CD8-positive, alpha-beta memory T cell (primary cell): ENCODE measurements at places on chromosomes 11 and 22.

- no peak overlapping the region for H3K27ac ChIP-seq
- no peak for DNase-seq
- H3K27me3 ChIP-seq, result no peaks in the 10 kb centered on the region
- no peaks in the 10 kb centered on the region for H3K4me1 ChIP-seq
- H3K36me3 ChIP-seq, result no peaks in the 10 kb centered on the region
Measured at GRCh38 chr11:90326647-90327046, 103.8 kb upstream of the CHORDC1 start.

DNA sequence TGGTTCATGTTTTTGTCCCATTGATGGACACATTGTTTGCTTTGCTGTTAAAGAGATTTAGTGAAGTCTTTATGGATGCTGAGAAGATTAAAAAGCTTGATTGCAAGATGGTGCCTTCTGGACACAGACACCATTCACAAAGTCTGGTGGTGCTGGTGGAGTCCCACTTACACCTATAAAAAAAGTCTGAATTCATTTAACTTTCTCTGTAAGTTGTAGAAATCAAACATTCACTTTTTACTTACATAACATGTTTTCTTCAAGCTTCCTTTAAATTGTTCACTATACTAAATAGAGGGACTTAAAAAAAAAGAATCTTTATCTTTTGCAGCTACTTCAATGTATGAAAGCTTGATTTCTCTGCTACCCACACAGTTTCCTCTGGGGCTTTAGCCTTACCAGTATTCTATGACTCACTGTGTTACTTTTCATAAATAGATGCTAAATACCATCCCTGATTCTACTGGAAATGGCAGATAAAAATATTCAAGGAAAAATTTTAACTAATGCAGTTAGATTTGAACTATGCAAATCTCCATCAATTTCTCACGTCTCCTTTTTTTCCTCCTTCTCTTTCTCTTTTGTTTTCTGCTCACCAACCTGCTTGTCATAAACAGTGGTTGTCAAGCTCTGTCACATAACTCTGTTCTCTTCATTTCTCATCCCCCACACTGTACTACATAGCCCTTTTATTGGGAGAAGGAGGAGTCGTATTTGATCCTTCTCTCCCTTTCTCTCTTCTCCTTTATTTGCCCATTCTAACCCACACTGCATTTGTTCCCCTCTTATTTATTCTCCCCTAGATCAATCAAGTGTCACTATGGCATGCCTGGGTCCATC is 89.7 kb downstream of the FAM76B start:
- peak overlapping the region; percentile 66 for H3K27ac ChIP-seq
- H3K4me1 ChIP-seq, result peaks cover 66% of the 10 kb centered on the region
- H3K4me3 ChIP-seq, result peak overlapping the region; percentile 49
- no peak for DNase-seq
- H3K36me3 ChIP-seq, result no peaks in the 10 kb centered on the region

GRCh38 chr22:30790366-30790765 is 95.7 kb downstream of the OSBP2 start:
- H3K27ac ChIP-seq, result no peak overlapping the region
- H3K27me3 ChIP-seq, result no peaks in the 10 kb centered on the region
- no peak overlapping the region for H3K4me3 ChIP-seq

- H3K4me1 ChIP-seq, result no peaks in the 10 kb centered on the region
- H3K36me3 ChIP-seq, result no peaks in the 10 kb centered on the region
- DNase-seq, result no peak
- no peaks in the 10 kb centered on the region for H3K27me3 ChIP-seq
Measured at GRCh38 chr11:17543574-17544180, 539 bp downstream of the USH1C start.

GRCh38 chr22:35804421-35804820 is 86.7 kb downstream of the APOL5 start:
- H3K36me3 ChIP-seq, result no peaks in the 10 kb centered on the region
- H3K4me3 ChIP-seq, result no peak overlapping the region

DNA sequence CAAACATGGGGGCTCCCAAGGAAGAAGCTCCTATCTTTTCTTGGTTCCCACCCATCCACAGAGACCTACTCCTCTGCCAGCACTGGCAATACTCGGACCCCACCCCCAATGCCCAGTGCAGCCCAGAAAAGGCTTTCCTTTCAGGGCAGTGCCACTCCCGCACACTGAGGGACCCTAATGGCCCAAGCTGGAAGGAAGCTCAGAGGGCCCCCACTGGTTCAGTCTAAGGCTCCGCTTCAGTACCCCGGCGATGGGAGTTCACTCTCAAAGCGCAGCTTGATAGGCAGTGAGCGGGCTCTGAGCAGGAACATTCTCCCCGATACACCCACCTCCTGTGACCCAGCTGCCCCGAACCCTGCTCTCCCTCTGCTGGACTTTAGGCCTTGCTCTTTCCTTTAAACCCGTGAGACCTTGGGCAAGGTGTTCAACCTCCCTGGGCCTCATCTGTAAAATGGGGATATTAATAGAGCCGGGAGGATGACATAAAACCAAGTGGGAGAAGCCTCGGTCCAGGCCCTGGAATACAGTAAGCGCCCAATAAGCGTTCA is 48.4 kb downstream of the CHRDL2 start:
- no peaks in the 10 kb centered on the region for H3K27me3 ChIP-seq
- no peaks in the 10 kb centered on the region for H3K36me3 ChIP-seq
- H3K27ac ChIP-seq, result no peak overlapping the region
- no peaks in the 10 kb centered on the region for H3K4me1 ChIP-seq

- peaks cover 3% of the 10 kb centered on the region for H3K4me1 ChIP-seq
- peak overlapping the region; percentile 56 for H3K4me3 ChIP-seq
- H3K27me3 ChIP-seq, result peaks cover 8% of the 10 kb centered on the region
- H3K27ac ChIP-seq, result peak overlapping the region; percentile 24
Measured at GRCh38 chr22:29306835-29307595, 565 bp downstream of the GAS2L1 start.

DNA sequence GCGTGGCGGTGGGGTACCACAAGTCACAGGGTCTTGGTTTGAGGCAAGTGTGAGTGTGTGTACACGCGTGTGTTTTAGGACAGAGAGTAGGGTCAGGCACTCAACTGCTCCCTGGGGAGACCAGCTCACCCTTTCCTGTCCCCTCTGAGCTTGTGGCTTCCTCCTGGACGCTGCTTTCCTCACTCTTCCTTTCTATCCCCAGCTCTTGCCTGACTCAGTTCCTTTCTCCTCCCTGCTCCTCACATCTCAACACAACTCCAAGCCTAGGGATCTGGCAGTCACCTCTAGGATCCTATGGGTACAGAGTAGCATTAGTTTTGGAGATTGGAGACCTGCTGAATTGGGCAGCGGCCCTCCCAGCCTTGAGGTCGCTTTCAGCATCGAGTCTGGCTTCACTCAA is 4.1 kb downstream of the CLCF1 start:
- no peak overlapping the region for H3K27ac ChIP-seq
- H3K36me3 ChIP-seq, result no peaks in the 10 kb centered on the region
- H3K4me1 ChIP-seq, result peaks cover 59% of the 10 kb centered on the region
- H3K4me3 ChIP-seq, result no peak overlapping the region

DNA sequence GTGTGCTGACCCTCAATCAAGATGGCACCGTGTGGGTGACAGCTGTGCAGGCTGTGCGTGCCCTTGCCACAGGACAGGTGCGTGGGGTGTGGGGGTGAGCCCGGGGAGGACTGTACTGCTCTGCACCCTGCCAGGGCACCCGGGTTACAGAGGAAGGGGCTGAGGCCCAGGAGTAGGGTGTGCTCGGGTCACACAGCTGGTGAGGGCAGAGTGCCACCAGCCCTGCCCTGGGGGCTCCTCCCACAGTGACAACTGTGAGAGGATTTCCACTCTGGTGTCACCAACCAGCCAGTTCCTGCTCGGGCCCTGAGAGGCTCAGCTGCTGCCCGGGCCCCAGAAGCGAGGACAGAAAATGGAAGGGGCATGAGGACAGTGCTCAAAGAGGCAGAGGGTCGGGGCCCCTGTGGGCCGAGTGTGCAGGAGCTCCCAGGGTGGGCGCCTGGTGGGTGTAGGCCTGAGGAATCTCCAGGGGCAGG is 20.5 kb downstream of the TRMU start:
- H3K36me3 ChIP-seq, result peaks cover 21% of the 10 kb centered on the region
- no peaks in the 10 kb centered on the region for H3K27me3 ChIP-seq
- no peak for DNase-seq
- H3K4me1 ChIP-seq, result no peaks in the 10 kb centered on the region
- H3K27ac ChIP-seq, result no peak overlapping the region
- H3K4me3 ChIP-seq, result no peak overlapping the region

GRCh38 chr22:50481440-50482106 is at the start of gene ADM2:
Gene ADM2 (plus strand): TSS chr22:50481543. CDS start chr22:50481848, 305 bp downstream.
- H3K27me3 ChIP-seq, result no peaks in the 10 kb centered on the region
- H3K36me3 ChIP-seq, result no peaks in the 10 kb centered on the region
- DNase-seq, result peak; percentile 66
- peak within 1 kb of the TSS; percentile 47 for H3K4me3 ChIP-seq

GRCh38 chr11:123122341-123122740 is 60.4 kb upstream of the HSPA8 start:
- H3K4me3 ChIP-seq, result no peak overlapping the region
- no peaks in the 10 kb centered on the region for H3K4me1 ChIP-seq
- H3K36me3 ChIP-seq, result no peaks in the 10 kb centered on the region

DNA sequence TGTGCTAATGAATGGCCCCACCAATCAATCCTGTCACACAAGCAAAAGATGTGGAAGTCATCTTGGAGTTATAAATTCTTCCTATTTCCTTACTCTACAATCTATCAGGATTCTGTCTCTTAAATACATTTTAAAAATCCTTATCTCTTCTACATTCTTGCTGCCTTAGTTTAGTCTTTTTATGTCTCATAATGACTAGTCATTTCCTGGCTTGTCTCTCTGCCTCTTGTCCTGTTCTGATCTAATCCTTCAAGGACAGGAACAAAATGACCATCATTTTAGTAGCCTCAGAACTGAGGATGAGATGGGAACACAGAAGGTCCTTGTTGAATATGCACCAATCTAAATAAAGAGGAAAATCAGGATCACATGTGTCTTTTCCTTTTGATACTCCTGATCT is 56.6 kb upstream of the LIN7C start:
- H3K4me1 ChIP-seq, result no peaks in the 10 kb centered on the region
- no peaks in the 10 kb centered on the region for H3K36me3 ChIP-seq
- no peak overlapping the region for H3K4me3 ChIP-seq
- H3K27me3 ChIP-seq, result no peaks in the 10 kb centered on the region
- no peak overlapping the region for H3K27ac ChIP-seq
- DNase-seq, result no peak

GRCh38 chr11:104164028-104164520 is at the start of gene PDGFD:
Gene PDGFD (minus strand): TSS chr11:104164147.
- no peaks in the 10 kb centered on the region for H3K36me3 ChIP-seq
- H3K4me1 ChIP-seq, result no peaks in the 10 kb centered on the region
- H3K27me3 ChIP-seq, result no peaks in the 10 kb centered on the region
- H3K4me3 ChIP-seq, result peak within 1 kb of the TSS; percentile 39

DNA sequence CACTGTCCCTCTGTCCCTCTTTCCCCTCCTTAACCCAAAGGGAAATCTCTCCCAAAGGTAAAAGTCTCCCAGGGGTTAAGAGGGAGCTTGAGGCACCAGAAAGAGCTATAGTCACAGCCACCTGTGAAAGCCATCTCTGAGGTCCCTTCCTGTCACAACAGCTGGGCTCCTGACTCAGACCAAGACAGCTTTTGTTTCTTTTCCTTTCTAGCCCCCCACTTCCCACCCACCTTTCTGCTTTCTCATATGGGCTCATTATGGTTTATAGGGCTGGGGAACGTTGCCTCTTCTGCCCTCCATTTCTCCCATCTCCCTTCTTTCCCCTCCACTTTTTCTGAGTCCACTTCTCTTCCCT is 19.1 kb downstream of the MIF start:
- H3K36me3 ChIP-seq, result no peaks in the 10 kb centered on the region
- H3K27me3 ChIP-seq, result no peaks in the 10 kb centered on the region
- DNase-seq, result no peak

DNA sequence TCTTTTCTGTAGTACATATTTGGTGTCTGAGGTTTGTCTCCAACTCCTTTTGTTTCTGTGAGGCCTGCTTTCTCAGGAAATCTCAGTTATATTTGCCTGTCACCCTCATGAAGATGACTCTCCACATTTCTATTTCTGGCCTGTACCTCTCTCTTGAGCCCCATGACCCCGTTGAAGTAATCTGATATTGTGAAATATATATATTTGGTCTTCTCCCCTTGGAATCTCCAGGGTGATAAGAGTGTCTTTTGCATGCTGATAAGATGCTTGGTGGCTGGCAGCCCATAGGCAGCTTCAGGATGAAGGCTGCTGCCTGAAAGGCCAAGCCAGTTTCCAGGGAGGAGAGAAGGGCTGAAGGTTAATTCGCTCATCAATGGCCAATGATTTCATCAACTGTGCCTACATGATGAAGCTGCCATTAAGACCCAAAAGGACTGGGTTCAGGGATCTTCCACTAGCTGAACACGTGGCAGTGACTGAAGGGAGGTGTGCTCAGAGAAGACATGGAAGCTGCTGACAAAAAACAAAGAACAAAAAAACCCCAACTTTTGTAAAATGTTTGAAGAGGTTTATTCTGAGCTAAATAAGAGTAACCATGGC is 67.4 kb downstream of the MICAL2 start:
- DNase-seq, result no peak
- H3K27me3 ChIP-seq, result no peaks in the 10 kb centered on the region
- H3K27ac ChIP-seq, result no peak overlapping the region
- no peak overlapping the region for H3K4me3 ChIP-seq
- H3K4me1 ChIP-seq, result no peaks in the 10 kb centered on the region

DNA sequence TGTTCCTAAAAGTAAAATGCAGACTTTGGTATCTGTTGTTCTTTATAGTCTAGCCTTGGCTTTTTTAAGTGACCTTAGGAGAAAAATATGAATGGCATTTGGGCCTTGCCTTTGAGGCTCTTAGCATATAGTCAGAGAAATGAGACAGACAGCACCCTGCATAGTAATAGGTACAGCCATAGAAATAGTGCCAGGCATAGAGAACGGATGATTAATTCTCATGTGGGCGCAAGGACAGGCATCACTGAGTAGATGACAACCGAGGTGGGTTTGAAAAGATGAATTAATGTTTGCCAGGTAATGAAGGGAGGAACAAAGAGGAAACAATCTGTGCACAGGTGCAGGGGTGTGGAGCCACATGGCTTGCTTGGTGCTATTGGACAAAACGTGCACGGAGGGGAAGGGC is 90.5 kb downstream of the BMAL1 start:
- no peak for DNase-seq
- H3K27me3 ChIP-seq, result no peaks in the 10 kb centered on the region
- no peak overlapping the region for H3K4me3 ChIP-seq
- peaks cover 79% of the 10 kb centered on the region for H3K36me3 ChIP-seq

- no peaks in the 10 kb centered on the region for H3K4me1 ChIP-seq
- no peak overlapping the region for H3K4me3 ChIP-seq
- no peak overlapping the region for H3K27ac ChIP-seq
- H3K36me3 ChIP-seq, result no peaks in the 10 kb centered on the region
- no peaks in the 10 kb centered on the region for H3K27me3 ChIP-seq
- no peak for DNase-seq
Measured at GRCh38 chr11:76251226-76251575, 44.9 kb upstream of the WNT11 start.

DNA sequence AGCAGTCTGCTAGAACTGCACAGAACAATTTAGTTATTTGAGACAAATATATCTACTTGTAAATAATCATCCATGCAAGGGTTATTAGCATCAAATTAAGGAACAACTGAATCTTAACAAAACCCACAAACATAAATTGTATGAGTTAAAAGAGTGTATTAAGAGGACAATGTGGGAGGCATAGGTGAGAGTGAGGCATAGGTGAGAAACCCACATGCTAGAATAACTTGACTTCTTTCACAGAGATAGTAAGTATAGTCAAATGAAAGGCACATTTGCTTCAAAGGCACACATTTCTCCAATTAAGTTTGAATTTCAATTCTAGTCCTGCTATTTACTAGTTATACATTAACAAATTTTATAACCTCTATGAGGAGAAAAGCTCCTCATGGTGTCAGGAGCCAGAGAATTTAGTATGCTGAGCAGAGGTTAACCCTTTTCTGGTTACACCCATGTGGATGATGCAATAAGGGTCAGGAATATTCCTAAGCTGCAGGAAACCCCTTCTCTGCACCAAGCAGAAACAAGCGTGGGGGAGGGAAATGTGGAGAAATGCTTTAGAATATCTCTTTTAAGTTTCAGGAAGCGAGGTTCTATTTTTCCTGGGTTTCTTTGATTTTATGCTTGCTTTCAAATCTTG is 264.2 kb downstream of the GRM5 start:
- peaks cover 7% of the 10 kb centered on the region for H3K4me1 ChIP-seq
- H3K27me3 ChIP-seq, result no peaks in the 10 kb centered on the region
- no peak for DNase-seq
- no peak overlapping the region for H3K27ac ChIP-seq
